Naive thymus-derived CD4-positive, alpha-beta T cell (primary cell): ENCODE measurements at places on chromosomes 16 and 17. TPM values are rescaled to one million over a fixed set of nuclear protein-coding genes. Genes with fewer than 3 reads are reported as not detected.

- no peak overlapping the region for H3K27ac ChIP-seq
- DNase-seq: no peak
- no peak overlapping the region for H3K4me3 ChIP-seq
- H3K36me3 ChIP-seq: no peaks in the 10 kb centered on the region
- H3K27me3 ChIP-seq: no peaks in the 10 kb centered on the region
- no peaks in the 10 kb centered on the region for H3K4me1 ChIP-seq
Observed at GRCh38 chr16:26276289-26276688, 584.5 kb downstream of the HS3ST4 start.

GRCh38 chr16:3036726-3037315 is at the start of gene BICDL2:
TSS of gene BICDL2 (minus strand) at chr16:3036944. CDS start at chr16:3035496, 1,448 bp downstream.
- H3K27ac ChIP-seq: no peak within 1 kb of the TSS
- no peaks in the 10 kb centered on the region for H3K4me1 ChIP-seq
- no peak for DNase-seq
- H3K4me3 ChIP-seq: no peak within 1 kb of the TSS

DNA sequence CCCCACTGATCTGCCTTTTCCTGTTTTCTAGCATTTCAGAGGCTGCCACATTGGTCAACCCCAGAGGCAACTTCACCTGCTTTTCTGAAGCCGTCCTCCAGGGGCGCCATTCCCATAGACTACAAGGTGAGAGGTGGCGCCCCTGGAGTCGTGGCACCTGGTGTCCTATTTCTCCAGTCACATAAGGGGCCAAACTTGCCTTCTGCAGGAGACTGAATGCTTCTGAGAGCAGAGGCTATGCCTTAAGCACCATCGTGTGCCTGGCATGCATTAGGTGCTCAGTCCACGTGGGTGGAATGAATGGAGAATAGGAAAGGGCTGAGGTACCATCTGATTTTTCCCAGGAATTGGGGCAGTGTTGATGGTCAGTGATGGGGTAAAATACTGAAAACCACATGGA is 164.8 kb downstream of the HAPSTR1 start:
- peaks cover 4% of the 10 kb centered on the region for H3K27me3 ChIP-seq
- no peak for DNase-seq
- H3K4me1 ChIP-seq: no peaks in the 10 kb centered on the region
- no peak overlapping the region for H3K27ac ChIP-seq

- peaks cover 5% of the 10 kb centered on the region for H3K4me1 ChIP-seq
- no peak overlapping the region for H3K4me3 ChIP-seq
- no peak overlapping the region for H3K27ac ChIP-seq
- H3K27me3 ChIP-seq: no peaks in the 10 kb centered on the region
Observed at GRCh38 chr16:4141604-4142003, 25.4 kb upstream of the ADCY9 start.

DNA sequence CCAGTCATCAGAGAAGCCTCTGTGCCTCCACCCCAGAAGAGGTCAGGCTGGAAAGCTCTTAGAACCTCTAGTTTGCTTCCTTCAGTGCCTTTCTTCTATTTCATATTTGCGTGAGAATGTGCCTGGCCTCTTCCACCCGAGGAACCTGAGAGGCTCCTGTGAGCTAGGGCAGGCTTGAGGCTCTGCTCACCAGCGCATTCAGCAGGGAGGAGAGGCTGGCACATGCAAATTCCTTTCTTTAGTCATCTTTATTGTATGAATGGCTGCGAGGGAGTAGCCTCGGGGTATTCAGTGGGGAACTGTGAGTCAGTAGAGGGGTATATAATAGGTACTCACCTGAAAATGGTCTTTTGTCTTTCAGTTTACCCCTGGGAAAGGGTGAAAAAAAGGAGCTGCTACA is 268.3 kb downstream of the ABCC12 start:
- H3K36me3 ChIP-seq: no peaks in the 10 kb centered on the region
- no peak for DNase-seq
- H3K4me3 ChIP-seq: no peak overlapping the region
- no peaks in the 10 kb centered on the region for H3K4me1 ChIP-seq
- H3K27me3 ChIP-seq: no peaks in the 10 kb centered on the region

DNA sequence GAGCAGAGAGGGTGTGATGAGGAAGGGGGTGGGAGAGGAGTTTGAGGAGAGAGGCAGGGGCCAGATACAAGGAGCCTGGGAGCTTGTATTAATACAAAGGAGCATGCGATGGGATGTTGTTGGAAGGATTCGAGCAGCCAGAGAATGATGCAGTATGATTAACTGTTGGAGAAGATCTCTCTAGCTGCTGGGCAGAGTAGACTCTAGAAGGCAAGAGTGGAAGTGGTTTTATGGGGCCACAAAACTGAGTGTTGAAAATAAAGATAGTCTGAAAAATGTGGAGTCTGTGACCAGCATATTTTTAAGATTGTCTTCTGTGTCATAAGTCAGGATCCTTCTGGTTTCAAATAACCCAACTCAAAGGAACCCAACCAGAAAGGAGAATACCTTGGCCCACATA is 98.3 kb downstream of the MSI2 start:
- H3K4me1 ChIP-seq: peaks cover 25% of the 10 kb centered on the region
- H3K27me3 ChIP-seq: no peaks in the 10 kb centered on the region
- no peak overlapping the region for H3K27ac ChIP-seq
- H3K36me3 ChIP-seq: peaks cover 11% of the 10 kb centered on the region
- DNase-seq: no peak

GRCh38 chr16:50267651-50268050 is 1.3 kb downstream of the ADCY7 start:
- no peaks in the 10 kb centered on the region for H3K36me3 ChIP-seq
- peak; percentile 37 for DNase-seq
- peak overlapping the region; percentile 87 for H3K4me3 ChIP-seq
- peaks cover 58% of the 10 kb centered on the region for H3K4me1 ChIP-seq

DNA sequence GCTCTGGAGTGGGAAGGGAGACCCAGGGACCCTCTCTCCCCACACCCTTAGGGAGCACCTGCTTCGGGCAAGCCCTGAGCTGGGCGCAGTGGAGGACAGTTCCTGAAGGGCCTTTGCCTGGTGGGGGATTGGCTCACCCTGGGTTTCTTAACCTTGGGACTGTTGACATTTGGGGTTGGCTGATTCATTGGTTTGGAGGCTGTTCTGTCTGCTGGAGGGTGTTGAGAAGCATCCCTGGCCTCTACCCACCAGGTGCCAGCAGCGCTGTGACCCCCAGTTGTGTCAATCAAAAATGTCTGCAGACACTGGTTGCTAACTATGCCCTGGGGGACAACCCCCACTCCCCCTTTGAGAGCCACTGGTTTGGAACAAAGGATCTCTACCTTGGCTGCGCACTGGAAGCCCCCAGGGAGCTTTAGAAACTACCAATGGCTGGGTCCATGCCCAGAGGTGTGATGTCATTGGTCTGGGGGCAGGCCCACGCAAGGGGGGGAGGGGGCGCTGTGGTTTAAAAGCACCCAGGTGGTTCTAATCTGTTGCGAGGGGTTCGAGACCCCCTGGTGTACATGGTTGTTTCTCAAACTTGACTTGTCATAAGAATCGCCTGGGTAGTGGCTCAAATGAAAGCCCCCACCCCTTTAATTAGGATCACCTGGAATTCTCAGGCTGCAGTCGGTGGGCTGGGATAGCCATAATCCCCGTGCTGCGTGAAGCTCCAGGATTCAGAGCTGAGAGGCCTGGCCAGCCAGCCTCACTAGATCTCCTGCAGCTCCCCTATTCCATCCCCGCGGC is 151.9 kb upstream of the GSE1 start:
- H3K4me1 ChIP-seq: peaks cover 11% of the 10 kb centered on the region
- H3K36me3 ChIP-seq: no peaks in the 10 kb centered on the region
- no peak for DNase-seq
- no peak overlapping the region for H3K4me3 ChIP-seq

DNA sequence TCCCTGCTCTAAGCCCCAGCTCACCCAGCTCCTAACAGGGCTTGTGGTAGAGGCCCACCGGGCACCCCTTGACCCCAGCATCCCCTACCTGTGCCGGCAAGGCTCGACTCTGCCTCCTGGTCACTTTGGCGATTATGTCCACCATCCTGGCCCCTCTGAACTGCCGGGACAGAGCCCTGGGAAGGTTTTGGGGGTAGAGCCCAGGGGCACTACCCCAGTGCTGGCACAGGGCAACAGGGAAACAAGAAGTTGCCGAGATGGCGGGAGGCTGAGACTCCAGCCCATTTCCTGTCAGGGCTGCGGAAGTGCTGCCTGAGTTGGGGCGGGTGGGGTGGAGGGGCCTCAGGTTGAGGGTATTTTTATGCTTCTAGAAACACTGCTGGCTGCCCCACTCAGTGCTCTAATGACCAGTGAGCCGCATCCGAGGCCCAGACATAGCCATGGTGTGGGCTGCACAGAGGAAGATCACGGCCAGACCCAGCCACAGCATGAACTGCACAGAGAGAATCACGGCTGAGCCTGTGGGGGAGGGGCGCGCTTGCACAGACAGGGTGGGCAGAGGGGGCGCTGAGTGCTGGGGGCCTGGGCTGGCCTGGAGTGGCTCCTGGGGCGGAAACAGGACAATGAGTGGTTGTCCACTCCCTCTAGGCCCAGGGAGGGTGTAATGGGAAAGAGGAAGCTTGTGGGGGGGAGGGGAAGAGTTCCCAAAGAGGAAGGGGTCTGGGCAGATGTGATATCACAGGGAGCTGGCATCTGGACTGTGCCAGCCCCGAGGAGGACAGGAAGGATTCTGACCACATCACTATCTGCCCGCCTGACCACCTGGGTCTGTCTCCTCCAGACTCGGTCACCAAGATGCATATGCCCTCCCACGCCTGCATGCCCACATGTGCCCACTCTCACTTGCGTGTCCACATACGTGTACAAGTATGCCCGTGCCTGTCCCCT is 22.3 kb downstream of the ARHGAP27 start:
- peaks cover 45% of the 10 kb centered on the region for H3K4me1 ChIP-seq
- DNase-seq: peak; percentile 65
- peak overlapping the region; percentile 94 for H3K27ac ChIP-seq
- peak overlapping the region; percentile 96 for H3K4me3 ChIP-seq

DNA sequence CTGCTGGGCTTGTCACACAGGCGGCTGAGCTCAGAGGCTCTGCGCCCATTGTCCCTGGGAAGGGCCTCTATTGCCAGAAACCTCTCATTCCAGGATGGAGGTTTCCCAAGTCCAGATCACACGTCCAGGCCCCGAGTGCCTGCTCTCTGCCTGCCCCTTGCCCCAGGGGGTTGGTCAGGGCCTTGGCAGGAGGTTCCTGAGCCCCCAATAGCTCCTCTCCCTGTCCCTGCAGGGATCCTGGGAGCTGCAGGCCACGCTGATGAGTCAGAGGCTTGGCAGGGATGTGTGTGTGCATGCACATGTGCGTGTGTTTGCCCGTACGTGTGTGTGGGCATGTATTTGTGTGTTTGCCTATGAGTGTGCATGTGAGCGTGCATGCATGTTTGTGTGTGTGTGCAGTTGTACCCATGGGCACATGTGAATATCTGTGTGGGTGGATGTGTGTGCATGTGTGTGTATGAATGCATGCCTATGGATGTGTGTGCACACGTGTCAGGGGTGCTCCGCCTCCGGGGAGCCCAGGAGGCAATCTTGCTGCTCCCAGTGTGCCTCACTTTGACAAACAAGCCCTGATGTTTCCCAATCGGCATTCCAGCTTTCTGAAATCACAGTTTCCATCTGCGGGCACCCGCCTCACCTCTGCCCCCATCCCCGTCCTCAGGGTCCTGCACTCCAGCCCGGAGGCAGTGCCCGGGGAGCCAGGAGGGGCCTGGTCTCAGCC is 98.4 kb upstream of the GSE1 start:
- no peak overlapping the region for H3K4me3 ChIP-seq
- no peaks in the 10 kb centered on the region for H3K36me3 ChIP-seq
- H3K27me3 ChIP-seq: no peaks in the 10 kb centered on the region

GRCh38 chr16:49369651-49370611 is 3.7 kb upstream of the C16orf78 start:
- no peaks in the 10 kb centered on the region for H3K27me3 ChIP-seq
- no peaks in the 10 kb centered on the region for H3K36me3 ChIP-seq
- no peak overlapping the region for H3K4me3 ChIP-seq
- H3K27ac ChIP-seq: no peak overlapping the region
- H3K4me1 ChIP-seq: no peaks in the 10 kb centered on the region

- no peaks in the 10 kb centered on the region for H3K27me3 ChIP-seq
- DNase-seq: no peak
Observed at GRCh38 chr17:71467719-71468118, 653.1 kb upstream of the SOX9 start.

DNA sequence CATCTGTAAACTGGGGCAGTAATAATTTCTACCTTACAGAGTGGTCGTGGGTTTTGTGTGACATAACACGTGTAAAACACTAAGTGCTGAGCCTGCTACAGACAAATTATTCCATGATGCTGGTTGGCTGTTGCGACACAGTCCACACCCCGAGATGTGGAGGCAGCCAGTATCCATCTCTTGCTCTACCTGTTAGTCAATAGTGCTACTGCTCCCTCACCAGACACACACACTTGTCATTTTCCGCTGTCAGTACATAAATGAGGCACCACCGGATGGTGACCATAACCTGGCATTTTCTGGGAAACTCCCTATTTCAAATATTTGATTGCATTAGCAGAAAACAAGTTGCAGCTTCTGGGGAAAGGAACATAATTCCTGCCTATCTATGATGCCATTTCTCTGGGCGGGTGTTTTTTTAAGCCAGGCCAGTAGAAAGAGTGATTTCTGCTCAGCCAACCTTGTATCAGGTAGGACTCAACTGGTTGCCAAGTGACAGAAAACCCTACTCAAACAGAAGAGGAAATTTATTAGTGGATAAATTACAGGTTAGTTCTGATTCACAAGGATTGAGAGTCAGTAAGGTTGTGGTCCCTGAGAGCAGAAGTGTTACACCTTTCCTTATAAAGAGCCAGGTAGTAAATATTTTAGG is 24.1 kb downstream of the DNAJA2 start:
- H3K36me3 ChIP-seq: no peaks in the 10 kb centered on the region
- no peak for DNase-seq
- H3K4me1 ChIP-seq: no peaks in the 10 kb centered on the region
- H3K4me3 ChIP-seq: no peak overlapping the region
- no peak overlapping the region for H3K27ac ChIP-seq

DNA sequence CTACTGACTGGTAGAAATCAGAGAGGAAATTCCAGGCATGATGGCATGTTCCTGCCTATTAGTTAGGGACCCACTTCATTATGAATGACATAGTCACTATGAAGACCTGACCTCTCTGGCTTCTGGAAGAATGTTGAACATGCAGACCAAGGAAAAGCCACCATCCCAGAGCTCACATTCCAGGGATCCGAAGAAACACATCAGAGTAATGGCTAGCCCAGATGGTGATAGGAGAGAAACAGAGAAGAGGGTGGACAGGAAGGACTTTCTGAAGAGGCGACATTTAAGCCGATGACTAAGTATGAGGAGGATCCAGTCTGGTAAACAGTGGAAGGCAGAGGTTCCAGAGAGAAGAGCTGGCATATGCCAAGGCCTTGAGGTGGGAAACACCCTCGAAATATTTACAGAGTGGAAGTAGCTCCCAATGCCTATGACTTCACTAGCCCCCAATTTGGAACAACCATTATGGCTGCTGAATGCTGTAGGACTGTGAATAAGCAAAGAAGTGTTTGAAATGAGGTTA is 216.2 kb downstream of the RBFOX1 start:
- H3K4me3 ChIP-seq: no peak overlapping the region
- no peak for DNase-seq
- H3K36me3 ChIP-seq: no peaks in the 10 kb centered on the region
- H3K27ac ChIP-seq: no peak overlapping the region
- no peaks in the 10 kb centered on the region for H3K4me1 ChIP-seq
- H3K27me3 ChIP-seq: no peaks in the 10 kb centered on the region

The PDPR gene
- 12.7 TPM for polyA plus RNA-seq

The CA10 gene
- not detected for polyA plus RNA-seq

The LPO gene
- not detected for polyA plus RNA-seq

The KRT31 gene
- polyA plus RNA-seq: not detected

The NLK gene
- polyA plus RNA-seq: 2.1 TPM

The TEKT1 gene
- polyA plus RNA-seq: not detected

The HCRT gene
- polyA plus RNA-seq: not detected

The HSD17B2 gene
- polyA plus RNA-seq: not detected
